Stimulated activated CD8-positive, alpha-beta memory T cell treated with anti-CD3 and anti-CD28 coated beads, Interleukin-2, amount 100 ng/mL, for 1 hour (primary cell): ENCODE measurements at places on chromosomes 16 and 17.

- no peak for DNase-seq
Observed at GRCh38 chr17:2871720-2872119, 75.5 kb downstream of the RAP1GAP2 start.

- no peak for DNase-seq
Observed at GRCh38 chr17:78643326-78643725, 66.1 kb upstream of the DNAH17 start.

- DNase-seq = no peak
Observed at GRCh38 chr17:79272666-79273219, 198.1 kb downstream of the ENGASE start.

GRCh38 chr17:73835605-73836004, 191.4 kb upstream of the SDK2 start:
- DNase-seq = no peak

DNA sequence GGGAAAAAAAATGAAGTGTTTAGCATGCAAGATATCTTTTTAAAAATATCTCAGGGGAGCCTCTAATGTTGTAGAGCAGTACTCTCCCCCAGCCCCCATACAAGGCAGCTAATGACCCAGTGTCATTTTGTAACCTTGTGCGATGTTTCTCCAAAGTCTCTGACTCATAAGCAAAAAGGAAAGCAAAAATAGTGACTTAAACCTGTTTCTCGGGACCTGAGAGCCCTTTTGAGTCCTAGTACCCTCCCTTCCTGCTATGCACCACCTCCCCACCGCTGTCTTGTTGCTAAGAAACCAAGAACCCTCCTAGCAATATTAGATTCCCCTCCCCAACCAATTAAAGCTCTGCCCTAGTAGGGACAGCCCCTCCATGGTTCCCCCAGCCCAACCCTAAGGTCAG, 2.8 kb downstream of the MYCBPAP start:
- DNase-seq = no peak
